ENCODE measurements at places on chromosomes 2 and 18. TPM values are rescaled to one million over a fixed set of nuclear protein-coding genes. Genes with fewer than 3 reads are reported as not detected.

DNA sequence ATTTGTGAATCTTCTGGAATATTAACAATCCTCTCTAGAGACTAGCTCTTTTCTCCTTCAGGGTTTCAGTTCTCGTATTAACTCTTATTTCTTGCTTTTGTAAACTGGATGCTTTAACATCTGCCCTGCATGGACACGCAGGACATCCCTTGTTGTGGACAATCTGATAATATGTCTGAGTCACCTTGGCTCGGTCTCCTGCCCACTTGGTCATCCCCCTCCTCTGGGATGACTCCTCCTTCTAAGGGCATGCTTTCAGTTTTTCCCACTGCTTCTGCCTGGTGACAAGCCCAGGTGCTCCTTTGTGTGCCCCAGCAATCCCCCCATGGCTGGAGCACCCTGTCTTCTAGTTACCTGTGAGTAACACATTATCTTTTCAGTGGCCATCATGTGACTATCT is 460.5 kb downstream of the DSC3 start:
- no peak for DNase-seq

DNA sequence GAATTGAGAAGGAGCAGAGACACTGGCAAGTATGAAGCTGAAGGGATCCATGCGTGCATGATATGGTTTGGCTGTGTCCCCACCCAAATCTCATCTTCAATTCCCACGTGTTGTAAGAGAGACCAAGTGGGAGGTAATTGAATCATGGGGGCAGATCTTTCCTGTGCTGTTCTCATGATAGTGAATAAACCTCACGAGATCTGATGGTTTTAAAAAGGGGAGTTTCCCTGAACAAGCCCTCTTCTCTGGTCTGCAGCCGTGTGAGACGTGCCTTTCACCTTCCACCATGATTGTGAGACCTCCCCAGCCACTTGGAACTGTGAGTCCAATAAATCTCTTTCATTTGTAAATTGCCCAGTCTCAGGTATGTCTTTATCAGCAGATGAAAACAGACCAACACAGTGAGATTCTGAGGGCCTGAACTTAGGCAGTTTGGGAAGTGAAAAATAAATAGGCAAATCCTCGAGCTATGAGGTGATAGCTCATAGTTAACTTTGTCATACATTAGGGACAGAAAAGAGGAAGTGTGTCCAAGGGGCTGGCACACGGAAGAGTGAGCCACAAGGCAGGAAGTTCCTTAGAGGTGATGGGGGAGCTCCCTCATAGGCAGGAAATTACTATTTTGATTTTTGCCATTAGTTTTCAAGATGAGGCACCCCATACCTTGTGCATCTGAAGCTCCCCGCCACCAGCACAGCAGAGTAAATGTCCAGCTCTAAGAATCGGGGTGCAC is 658.8 kb upstream of the ID2 start:
- no peak for DNase-seq

The UGP2 gene
- total RNA-seq, result 237 TPM

The GNAL gene
- 29.5 TPM for total RNA-seq
